Hypothalamus (tissue), 51 donors: ENCODE measurements at places on chromosomes 2 and 18.

GRCh38 chr2:47405757-47406156 lies 2.8 kb downstream of the MSH2 start:
- no peak for DNase-seq

DNA sequence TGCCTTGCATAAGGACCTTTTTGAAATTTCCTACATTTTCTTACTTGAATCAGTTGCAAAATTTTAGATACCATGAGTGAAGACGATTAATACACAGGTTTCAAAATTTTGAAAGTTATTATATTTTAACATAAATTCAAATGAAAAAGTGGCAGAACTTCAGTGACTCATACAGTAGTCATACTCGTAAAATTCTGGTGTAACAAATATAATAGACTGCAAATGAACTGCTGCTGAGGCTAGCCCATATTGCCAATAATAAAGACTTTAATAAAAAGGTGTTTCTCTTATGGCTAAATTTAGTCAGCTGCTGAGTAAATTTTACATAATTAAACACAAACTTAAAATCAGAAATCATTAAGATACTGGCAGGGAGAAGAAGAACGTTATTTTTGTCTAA lies 36.9 kb downstream of the MSH6 start:
- no peak for DNase-seq

DNA sequence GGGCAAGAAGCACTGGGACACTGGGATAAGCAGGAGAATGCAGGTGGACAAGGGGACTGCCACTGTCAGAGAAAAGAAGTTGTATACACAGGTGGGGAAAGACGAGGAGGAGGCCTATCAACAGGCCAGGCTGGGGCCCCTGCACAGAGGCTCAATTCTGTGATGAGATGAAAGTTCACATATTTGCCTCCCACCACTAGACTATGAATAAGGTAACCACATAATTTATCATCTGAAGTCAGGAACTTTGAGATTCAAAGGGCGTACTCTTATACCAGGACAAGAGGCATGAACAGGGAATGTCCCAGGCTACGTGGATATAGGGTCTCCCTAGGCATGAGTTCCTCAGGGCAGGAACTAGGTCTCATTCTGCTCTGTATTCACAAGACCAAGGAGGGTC lies 34.2 kb downstream of the RNU4ATAC start:
- DNase-seq = no peak

DNA sequence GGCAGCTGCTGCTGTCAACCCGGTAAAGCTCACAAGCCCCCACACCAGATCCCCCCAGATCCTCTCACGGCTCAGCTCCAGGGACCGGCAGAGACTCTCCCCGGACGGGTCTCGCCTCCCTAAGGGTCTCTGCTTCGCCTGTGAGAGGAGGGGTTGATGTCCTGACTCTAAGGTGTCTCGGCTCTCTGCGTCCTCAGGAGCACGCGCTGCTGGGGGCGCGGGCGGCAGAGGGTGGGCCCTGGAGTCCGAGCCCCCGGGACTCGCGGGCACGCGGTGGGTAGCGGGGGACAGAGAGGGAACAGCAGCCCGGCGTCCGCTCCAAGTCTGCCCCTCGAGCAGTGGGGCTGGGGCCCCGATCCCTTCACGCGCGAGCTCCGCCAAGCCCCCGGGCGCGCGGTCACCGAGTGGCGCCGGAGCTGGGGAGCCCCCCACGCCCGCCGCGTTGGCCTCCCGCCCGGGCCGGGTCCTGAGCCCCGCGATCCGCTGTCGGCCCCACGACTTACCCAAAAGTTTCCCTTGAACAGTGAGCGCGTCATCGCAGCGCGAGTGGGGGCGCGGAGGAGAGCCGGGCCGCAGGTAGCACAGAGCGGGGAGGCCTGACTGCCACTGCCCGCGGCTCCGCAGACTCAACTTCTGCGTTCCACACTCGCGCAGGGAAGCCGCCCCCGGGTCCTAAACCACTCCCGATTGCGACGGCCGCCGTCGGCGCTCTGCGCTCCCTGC lies at the start of gene PSTPIP2:
PSTPIP2 (minus strand) TSS at position 608 of the 723 bp plus-strand sequence; CDS start at position 536, 72 bp downstream.
- peak; percentile 23 for DNase-seq

GRCh38 chr18:62144338-62144737 lies 42.5 kb downstream of the PIGN start:
- DNase-seq = no peak

DNA sequence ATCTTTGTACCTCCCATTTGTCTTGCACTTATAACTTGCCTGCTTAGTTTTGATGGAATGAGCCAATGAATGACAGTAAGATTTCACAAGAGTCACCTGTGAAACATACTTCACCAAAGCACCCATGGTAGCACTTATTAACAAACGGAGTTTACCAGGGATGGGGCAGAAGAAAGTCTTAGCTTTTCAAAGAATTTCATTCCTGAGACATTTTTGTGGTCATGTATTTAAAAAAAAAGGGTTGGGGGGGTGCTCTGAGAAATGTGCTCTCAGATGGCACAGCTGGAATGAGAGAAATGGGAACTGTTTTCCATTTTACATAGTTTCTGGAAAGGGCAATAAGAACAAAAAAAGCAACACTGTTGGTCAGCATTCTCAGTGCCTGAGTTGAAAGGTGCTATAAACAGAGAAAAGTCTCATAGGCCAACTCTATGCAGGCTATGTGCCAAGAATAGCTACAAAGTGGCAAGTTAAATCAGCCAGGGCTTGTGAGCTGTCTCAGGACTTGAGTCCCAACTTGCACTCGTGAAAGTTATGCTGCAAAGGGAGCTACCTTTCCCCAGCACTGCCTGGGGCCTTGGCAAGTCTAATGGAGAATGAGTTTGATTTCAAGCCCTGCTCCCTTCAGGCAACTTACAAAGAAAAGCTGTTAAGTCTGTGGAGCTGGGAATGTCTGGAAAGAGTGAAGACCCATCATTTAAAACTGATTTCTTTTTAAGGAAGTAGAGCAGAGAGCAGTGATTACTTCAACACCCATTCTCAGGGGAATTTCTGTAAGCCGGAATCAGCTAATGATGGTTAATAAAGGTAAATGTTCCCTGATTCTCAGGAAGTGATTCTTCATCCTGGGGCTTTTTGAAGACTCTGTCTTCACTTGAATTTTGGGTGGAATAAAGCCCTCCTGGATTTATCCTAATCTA lies 170.6 kb downstream of the SLC8A1 start:
- DNase-seq = no peak

DNA sequence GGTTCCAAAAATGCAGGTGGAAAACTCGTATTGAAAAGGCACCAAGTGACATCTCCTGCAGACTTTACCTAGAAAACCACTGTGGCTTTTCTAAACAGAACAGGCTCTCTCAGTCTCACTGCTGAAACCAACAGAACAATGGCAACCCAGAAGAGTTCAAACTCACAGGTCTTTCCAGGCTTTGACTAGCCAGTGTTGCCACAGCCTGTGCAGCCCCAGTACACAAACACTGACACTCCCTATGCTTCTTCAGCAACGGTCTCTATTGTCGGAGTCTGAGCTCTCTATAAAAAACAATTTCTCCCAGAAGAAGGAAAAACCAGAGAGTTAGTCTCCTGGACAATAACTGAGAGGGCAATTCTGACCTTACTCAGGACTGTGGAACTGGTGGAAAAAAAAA lies 87.8 kb upstream of the RNU4ATAC start:
- no peak for DNase-seq

DNA sequence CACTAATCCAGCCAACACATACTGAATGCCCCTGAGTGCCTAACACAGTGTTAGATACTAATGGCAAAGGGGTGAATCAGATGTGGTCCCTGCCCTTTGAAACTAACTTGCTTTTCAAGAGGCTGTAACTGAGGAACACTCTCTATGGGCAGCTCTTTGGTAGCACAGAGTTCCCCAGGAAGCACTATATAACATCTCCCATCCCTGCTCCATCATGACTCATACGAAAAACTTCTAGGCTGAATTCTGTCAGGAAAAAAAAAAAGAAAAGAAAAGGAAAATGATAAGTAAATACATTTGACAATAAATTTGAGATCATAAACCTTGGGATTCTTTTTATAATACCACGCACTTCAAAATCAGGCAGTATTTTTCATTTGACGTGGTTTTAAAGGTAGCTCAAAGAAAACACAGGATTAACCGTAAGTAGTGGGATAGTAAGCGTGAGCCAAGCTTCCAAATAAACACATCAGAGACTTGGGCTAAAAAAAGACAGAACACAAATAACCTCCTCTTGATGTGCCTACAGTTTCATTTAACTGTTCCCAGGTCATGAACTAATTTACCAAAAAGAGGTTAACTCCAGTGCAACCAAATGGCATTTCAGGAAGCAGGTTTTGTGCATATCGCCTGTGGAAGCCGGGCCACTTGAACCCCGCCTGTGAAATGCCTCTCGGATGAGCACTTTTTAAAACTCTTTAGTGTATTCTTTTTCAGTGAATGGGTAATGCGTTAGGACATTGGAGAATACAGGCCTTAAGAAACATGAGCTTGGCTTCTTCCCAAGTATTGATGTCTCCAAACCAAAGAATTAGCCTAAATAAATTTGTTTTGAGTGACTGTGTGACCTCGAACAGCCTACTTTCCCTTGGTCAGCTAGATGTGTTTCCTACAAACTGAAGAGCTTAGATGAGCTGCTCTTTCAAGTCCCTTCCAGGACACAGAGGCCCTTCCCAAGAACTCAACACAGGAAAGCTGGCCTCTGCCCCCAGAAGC lies 42.0 kb downstream of the RDH14 start:
- no peak for DNase-seq

GRCh38 chr2:118539290-118539689 lies 308.2 kb downstream of the EN1 start:
- no peak for DNase-seq

- DNase-seq = no peak
These were observed 129.9 kb downstream of the TANC1 start for GRCh38 chr2:159098361-159098760.

GRCh38 chr2:218445602-218446001 lies 26.7 kb downstream of the VIL1 start:
- no peak for DNase-seq

DNA sequence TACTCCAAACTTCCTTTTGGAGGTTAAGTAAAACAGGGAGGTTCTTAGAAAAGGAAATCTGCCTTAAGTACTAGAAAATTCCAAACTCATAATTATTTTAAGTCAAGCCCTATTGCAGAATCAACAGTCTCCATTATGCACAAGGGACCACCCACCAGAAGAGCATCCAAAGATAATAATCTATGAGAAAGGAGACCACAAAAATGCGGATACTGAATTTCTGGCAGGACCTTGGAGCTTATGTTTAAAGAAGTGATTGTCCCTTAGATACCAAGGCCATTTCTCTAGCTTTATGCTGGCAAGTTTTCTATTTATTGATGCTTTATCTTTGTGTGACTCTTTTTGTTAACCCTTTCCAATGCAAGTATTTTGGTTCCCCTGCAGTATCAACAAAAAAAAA lies 404.0 kb upstream of the MMADHC start:
- DNase-seq = no peak

- DNase-seq = no peak
These were observed 162.6 kb downstream of the SS18 start for GRCh38 chr18:25927830-25928229.

DNA sequence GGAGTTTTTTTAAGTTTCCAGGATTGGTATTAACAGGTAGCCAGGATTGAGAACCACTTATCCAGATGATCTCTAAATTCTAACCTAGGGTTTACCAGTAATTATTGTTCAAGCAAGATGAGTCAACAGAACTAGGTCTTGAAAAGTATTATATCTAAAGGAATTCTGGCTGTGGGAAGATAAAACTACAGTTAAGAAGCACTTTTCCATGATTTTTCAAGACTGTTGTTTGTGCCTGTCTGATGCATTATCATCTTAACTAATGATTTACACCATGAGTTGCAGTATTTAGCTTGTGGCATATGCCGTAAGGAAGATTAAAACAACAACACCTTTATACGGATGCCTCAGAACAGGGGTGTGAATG lies 142.2 kb upstream of the CCDC68 start:
- no peak for DNase-seq

- no peak for DNase-seq
These were observed 2.3 kb downstream of the SF3B6 start for GRCh38 chr2:24073816-24074215.

- DNase-seq = no peak
These were observed 61.9 kb upstream of the SLC39A10 start for GRCh38 chr2:195594919-195595694.

DNA sequence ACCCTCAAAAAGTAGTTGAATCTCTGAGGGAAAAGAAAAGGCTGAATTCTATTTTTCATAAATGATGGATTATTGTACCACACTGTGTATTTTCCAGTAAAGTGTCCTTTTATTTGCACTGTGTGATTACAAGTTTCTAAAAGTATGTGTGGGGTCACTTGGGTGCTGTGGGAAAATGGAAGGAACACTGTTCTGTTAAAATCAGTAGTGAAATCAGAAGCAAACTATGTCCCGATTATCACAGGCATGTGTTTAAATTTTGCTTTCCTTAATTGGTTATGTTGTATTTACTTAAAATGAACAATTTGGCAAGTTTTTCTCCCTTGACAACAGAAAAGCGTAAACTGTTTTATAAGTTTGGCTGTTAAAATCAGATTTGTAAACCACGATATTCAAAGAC lies 353.1 kb downstream of the ARHGAP15 start:
- DNase-seq = no peak

GRCh38 chr18:5601188-5601624 lies 57.4 kb upstream of the EPB41L3 start:
- no peak for DNase-seq

DNA sequence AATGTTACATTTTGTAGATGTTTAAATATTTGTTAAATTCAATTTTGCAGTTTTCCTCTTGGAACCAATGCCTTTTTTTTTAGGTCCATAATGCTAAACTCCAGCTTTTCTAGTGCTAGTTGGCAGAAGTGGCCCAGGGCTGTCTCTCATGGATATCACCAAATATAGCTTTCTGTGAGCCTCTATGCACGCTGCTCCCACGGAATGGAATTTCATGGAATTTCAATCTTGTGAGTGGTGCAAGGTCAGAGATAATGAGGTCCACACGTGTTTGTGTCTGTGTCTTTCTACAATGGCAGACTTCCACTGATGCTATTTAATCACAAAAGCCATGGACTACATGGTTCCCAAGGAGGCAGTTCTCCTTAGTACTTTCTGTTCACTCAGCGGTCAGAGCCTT lies 191.5 kb upstream of the PARD3B start:
- DNase-seq = no peak

DNA sequence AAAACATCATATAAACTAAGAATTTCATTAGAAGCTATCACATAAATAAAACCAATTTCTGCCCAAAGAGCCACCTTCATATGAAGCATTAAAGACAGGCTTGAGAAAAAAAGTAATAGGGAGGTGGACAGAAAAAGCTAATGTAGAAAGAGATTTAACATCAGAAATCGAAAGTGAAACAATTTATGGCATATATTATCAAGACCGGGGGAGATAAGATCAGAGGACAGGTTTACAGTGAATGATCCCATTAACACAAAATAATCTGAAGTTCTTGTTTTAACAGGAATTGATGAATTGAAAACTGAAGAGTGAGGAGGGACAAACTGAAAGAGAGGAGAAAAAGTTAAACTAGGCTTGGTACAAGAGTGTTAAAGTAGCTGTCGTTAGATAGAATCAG lies 786.3 kb upstream of the FSHR start:
- no peak for DNase-seq

- DNase-seq = no peak
These were observed 73.8 kb downstream of the HDAC4 start for GRCh38 chr2:239326831-239327535.
